Fibroblast of skin of abdomen (primary cell): ENCODE measurements at places on chromosomes 7 and 10.

- no peak for DNase-seq
Observed at GRCh38 chr10:123642697-123643096, 23.5 kb upstream of the GPR26 start.

DNA sequence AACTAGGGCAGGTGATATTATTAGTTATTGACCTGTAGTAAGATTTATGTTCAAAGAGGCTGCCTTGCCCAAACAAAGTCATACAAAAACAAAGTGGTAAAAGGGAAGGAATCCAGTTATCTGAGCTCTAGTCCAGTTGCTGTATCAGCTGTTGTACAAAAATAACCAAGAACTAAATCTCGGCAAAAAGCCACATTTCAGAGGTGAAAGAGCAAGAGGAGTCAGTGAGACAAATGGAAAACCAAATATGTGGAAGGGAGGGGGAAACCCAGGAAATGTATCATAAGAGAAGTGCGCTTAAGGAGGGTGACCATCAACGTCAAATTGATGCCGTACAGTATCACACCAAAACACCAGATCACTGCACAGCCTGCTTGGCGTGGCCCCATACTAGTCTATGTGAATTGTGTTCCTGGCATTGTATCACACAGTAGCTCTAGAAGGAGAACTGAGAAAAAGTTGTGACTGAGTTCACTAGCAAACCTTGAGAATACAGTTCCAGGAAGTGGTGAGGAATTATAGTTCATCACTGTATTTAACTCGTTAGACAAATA, 6.4 kb downstream of the AGBL3 start:
- DNase-seq: no peak

GRCh38 chr10:55852900-55853299, 508.2 kb downstream of the ZWINT start:
- DNase-seq: no peak

DNA sequence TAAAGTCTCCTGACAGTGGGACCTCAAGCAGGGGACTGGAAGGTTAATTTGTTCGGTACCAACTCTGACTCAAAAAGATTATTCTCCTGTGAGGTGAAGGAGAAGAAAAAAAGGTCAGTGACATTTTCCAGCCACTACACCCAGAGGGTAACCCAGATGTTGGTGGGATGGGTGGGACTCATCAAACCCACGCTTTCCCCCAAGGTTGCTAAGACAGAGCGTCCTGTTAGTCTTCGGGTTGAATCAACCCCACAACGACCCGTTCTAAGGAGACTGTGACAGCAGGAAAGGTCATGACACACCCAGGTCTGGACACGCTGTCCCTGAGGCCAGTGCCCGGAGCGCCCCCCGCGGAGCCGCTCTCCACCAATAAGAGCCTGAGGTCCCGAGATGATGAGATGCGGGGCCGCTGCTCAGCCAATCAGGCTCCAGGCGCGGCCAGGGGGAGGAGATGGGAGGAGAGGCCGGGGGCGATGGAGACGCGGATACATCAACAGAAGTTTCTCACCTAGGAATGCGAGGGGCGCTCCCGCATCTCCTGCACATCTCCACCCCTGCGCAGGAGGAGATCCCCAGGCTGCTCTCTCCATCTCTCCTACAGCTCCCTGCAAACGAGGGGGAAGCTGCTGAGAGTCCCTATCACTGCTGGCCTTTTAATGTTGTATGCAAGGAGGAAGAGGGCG, at the start of gene WNT16:
Gene WNT16, plus strand, starts transcription at position 493 of the 683 bp plus-strand sequence. CDS start 293 bp downstream, outside the sequence.
- no peak for DNase-seq

GRCh38 chr7:90919816-90920215, 323.7 kb downstream of the CDK14 start:
- DNase-seq: no peak

DNA sequence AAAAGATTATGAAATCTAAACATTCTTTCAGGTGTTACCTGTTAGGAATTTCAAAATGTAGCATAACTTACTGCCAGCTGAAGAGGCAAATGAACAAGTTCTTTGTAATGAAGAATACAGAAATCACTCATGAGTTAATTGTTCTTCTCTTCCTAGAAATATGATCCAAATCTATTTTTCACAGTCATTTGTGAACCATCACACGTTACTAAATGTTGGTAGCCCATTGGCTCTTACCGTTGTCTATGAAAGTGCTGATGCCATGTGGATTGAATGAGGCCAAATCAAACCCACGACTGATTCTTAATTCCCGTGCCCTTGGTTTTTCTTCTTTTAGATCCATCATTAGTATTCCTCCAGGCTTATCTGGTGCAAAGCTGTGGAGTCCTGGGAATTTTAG, 15.9 kb upstream of the PON3 start:
- DNase-seq: no peak

- DNase-seq: no peak
Observed at GRCh38 chr7:71896535-71896934, 515.6 kb downstream of the CALN1 start.

GRCh38 chr7:134378562-134378961, 61.8 kb upstream of the SLC35B4 start:
- DNase-seq: no peak

DNA sequence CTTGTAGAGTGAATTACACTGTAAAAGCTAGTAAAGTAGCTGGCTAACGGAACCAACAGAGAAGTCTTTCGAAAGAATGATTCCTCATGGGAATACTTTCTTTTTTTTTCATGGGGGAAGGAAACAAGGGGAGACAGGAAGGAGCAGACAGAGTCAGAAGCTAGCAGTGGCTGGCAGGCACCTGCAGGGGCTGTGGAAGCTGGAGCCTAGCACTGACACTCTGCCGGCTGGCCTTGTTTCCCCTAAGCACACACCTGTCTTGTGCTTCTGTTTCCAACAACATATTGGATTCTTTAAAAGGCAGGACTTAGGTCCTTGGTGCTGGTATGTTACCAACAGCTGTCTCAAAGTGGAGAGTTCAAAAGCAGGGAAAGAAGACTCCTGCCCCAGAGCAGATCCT, 24.7 kb downstream of the NOD1 start:
- no peak for DNase-seq

- DNase-seq: no peak
Observed at GRCh38 chr7:153381275-153382040, 621.9 kb downstream of the ACTR3B start.

DNA sequence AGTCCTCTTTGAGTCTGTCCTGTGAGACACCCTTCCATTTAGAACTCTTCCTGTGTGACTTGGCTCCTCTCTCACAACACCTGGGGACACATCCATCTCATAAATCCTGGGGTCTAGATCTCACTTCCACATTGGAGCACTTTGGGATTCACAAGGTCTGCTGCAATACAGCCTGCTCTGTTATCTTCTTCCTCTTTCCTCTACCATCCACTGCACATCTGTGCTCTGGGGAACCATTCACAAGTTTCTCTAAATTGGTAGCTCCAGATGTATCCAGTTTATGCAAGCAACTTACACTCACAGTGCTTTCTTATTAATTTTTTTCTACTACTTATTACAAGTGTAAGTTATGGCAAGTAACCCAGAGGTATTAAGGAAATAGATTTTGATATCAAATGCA, 5.5 kb upstream of the FIGNL1 start:
- DNase-seq: no peak

DNA sequence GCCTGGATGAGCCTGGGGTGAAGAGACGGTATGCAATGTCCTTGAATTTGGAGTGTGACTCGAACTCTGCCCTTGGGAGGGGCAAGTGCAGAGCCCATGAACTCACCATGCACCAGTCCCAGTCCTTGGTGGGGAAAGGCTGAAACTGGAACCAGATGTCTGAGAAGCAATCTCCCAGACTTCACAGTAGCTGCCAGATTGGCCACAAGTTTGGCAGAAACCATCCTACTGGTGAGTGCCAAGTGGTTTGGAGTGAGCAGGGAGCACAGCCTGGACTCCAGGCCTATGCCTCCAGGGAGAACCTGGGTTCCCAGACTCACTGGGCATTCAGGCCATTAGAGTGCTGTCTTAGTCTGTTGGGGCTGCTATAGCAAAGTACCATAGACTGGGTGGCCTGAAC, 99.6 kb upstream of the LYZL1 start:
- DNase-seq: peak; percentile 11

DNA sequence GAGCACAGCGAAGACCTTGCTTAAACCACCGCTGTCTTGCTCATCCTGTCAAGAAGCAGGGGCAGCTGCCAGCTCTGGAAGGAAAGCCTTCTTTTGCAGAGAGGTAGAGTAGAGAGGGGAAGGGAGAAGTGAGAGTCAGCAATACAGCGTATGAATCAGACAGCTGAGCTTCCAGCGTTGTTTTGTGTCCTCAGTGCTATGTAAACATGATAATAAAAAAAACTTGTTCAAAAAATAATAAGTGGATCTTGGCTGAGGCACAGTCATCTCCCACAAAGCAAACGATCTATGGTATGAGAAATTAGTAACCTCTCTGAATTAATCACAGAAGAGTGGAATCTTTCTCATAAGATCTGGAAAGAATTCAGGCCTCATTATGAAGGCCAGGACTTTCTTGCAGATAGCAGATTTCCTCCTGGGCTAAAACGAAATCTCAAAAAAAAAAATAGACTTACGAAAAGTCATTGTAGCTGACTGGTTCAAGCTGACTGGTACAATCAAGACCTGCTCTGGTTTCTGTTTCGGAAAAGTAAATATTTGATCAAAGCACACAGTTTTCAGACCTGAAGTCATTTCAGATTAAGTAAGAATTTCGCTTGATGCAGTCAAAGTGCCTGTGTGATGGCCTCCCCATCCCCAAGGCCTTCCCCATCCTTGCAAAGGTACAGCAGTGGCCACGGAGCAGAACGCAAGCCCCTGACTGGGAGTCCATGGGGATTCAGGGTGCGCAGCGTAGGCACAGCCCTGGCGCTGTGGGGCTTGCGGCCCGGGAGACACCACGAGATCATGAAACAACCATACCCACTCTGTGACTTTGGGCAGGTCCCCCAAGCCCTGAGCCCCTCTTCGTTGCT, 29.4 kb downstream of the CHST15 start:
- DNase-seq: peak; percentile 68

GRCh38 chr10:23158370-23158769, 33.7 kb upstream of the PTF1A start:
- DNase-seq: peak; percentile 52

- DNase-seq: no peak
Observed at GRCh38 chr7:7816816-7817536, 98.6 kb upstream of the RPA3 start.

GRCh38 chr10:46520941-46521340, 35.5 kb downstream of the GPRIN2 start:
- peak; percentile 51 for DNase-seq

DNA sequence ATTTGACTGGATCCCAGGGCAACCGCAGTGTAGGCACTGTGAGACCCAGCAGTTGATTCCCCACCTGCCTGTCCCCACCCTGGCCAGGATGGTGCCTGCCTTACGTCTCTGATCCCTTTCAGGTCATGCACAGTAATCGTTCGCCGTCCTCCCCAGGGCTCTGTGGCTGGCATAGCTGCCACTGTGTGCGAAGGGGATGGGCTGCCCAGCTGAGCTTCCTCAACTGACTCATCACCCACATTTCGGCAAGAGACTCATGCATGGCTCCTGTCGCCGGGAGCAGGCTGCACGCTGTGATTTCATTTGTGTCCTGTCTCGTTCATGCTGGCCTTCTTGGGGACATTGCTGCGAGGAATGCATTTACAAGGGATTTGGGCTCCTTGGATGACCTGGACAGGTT, 252.4 kb downstream of the KLF6 start:
- DNase-seq: no peak

DNA sequence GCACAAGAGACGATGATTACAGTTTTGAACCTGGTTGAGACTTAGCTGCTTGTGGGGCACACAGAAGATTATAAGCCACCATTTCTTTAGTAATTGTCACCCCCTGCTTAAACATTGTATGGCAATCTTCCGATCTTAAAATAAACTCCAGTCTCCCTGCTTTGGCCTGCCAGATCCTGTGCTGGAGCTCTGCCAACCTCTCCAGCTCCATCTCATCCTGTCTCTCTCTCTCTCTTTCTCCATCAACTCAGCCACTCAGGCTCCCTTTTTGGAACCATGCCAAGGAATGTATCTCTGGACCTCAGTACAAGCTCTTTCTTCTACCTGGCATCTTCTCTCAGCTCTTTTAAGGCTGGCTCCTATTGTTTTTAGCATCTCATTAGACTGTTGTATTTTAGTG, 1053.2 kb downstream of the REEP3 start:
- DNase-seq: no peak

DNA sequence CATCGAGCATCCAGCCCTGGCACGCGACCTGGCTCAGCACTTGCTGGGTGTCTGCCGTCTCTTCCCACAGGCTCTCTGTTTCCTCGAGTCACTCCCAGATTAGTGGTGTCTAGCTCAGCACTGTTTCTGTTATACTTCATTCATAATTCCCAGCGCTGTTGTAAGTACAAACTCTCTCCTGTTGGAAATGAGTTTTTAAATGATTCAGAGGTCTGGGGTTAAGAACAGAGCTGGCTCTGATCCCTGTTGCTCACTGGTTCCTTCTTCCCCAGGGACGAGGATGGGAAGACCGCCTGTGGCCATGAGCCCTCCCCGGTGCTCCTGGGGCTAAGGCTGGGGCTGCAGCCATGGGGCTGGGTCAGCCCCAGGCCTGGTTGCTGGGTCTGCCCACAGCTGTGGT, 17.3 kb upstream of the C10orf95 start:
- no peak for DNase-seq

DNA sequence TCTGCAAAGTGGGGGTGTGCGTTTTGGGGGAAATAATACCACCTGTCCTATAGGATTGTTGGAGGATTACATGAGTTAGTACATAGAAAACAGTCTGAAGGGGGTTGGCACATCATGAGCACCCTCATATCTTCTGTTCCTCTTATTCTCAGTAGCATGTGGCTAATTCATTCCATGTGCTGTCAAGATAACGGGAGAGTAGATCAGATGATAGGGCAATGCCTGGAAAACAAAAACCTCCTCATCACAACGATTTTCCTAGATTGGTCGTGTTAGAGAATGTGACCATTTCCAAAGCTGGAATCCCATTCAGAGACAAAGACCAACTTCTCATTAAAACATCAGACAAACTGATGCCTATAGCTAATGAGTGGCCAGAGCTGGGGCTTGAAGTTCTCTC, 50.6 kb downstream of the FAM241B start:
- no peak for DNase-seq

GRCh38 chr10:119679480-119679829, 28.3 kb downstream of the BAG3 start:
- DNase-seq: no peak

DNA sequence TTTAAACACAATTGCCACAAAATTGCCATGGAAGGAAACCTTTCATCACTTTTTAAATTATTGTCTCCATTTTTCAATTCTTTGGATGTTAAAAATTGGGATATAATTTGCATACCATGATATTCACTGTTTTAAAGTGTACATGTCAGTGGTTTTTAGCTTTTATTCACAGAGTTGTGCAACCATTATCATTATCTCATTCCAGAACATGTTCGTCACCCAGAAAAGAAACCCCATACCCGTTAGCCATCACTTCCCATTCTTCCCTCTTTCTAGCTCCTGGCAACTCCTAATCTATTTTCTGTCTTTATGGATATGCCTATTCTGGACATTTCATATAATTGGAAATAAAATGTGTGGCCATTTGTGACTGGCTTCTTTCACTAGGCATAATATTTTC, 260.3 kb upstream of the FERD3L start:
- DNase-seq: peak; percentile 66
